ENCODE measurements at places on chromosomes 3 and 15.

- peak overlapping the region; percentile 73 for H3K27ac ChIP-seq
- H3K27me3 ChIP-seq, result no peaks in the 10 kb centered on the region
- DNase-seq, result no peak
- no peaks in the 10 kb centered on the region for H3K36me3 ChIP-seq
- H3K4me1 ChIP-seq, result peaks cover 68% of the 10 kb centered on the region
- H3K4me3 ChIP-seq, result peak overlapping the region; percentile 1
Measured at GRCh38 chr3:9205345-9206143, 43.9 kb downstream of the SRGAP3 start.

DNA sequence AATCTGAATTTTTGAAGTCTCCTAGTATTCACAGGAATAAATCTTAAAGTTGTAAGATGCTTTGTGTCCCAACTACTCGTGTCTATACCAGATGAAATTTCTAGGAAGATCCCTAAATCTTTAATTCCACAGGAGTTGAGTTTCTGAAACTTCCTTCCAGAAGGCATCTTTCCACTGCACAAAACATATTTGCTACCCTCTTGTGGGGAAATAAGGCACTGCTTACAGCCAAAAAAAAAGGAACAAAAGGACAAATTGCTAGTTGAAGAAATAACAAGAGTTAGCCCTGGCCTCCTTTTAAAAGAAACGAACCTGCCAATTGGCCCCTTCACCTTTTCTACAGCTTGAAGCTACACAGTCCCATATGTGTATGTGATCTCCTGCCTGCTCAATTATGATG, 54.0 kb downstream of the TAFA4 start:
- no peaks in the 10 kb centered on the region for H3K4me1 ChIP-seq
- DNase-seq, result peak; percentile 21
- no peak overlapping the region for H3K27ac ChIP-seq
- H3K36me3 ChIP-seq, result no peaks in the 10 kb centered on the region
- H3K27me3 ChIP-seq, result no peaks in the 10 kb centered on the region
- H3K4me3 ChIP-seq, result no peak overlapping the region

GRCh38 chr3:117047951-117048705, 338.5 kb downstream of the TUSC7 start:
- H3K27me3 ChIP-seq, result no peaks in the 10 kb centered on the region
- no peak overlapping the region for H3K27ac ChIP-seq
- no peak for DNase-seq
- no peak overlapping the region for H3K4me3 ChIP-seq
- peaks cover 3% of the 10 kb centered on the region for H3K36me3 ChIP-seq

- H3K27ac ChIP-seq, result no peak overlapping the region
- no peak for DNase-seq
- H3K4me3 ChIP-seq, result no peak overlapping the region
- peaks cover 4% of the 10 kb centered on the region for H3K4me1 ChIP-seq
Measured at GRCh38 chr15:40016224-40016865, 22.6 kb downstream of the SRP14 start.

DNA sequence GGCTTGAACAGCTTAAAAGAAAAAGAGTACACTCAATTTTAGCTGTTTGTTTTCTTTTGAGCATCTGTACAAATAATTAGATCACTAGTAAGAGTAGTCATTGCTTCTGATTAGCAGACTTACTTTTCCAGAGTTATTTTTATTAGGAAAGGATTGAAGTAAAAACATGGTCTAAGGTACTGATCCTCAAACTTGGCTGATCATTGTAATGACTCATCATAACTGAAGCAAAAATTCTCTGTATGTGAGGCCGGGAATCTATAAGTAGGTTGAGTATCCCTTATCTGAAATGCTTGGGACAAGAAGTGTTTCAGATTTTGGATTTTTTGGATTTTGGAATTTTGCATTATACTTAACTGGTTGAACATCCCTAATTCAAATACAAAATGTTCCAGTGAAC, 12.4 kb downstream of the NMD3 start:
- no peak for DNase-seq
- no peak overlapping the region for H3K27ac ChIP-seq
- H3K4me1 ChIP-seq, result no peaks in the 10 kb centered on the region
- no peak overlapping the region for H3K4me3 ChIP-seq
- H3K36me3 ChIP-seq, result peaks cover 10% of the 10 kb centered on the region

All from neural crest cell (in vitro differentiated cells).